Adipocyte (in vitro differentiated cells): ENCODE measurements at places on chromosomes 13 and 19.
A peak's percentile ranks its signal among the peaks of the same experiment; 100 is the strongest.

DNA sequence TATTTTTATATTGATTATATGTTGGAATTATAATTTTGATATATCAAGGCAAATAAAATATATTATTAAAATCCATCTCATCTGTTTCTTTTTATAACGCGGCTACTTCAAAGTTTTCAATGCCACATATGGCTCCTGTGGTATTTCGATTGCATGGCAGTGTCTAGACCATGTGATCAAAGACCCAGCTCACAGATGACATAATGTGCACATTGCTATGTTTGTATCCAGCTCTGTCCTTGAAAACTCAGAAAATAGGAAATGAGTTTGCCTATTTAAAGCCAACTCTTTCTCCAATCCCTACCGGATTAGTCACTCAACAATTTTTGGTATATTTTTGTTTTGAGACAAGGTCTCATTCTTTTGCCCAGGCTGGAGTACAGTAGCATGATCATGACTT lies 26.2 kb downstream of the TMTC4 start:
- DNase-seq, result no peak

GRCh38 chr13:32474999-32475792 lies 47.3 kb upstream of the N4BP2L1 start:
- DNase-seq, result no peak

DNA sequence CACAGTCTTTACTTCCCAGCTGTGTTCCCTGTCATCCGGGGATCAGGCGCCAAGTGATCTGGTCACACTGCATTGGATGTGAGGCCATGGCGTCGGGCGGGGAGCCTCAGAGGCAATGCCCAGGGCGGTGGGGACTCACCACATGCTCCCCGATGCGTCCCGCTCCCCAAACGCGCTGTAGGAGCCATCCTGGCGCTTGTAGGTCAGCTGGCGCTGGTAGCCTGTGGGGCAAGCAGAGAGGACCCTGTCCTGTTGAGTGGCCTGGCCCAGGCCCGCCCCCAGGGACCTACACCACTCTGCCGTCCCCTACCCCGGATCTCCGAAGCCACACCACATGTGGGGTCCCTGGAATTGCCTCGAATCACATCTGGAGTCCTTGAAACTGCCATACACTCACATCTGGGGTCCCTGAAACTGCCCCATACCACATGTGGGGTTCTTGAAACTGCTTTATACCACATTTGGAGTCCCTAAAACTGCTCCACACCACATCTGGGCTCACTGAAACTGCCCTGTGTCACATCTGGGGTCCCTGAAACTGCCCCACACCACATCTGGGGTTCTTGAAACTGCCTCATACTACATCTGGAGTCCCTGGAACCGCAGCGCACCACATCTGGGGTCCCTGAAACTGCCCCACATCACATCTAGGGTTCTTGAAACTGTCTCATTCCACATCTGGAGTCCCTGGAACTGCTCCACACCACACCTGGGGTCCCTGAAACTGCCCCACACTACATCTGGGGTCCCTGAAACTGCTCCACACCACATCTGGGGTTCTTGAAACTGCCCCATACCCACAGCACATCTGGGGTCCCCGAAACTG lies 33.2 kb downstream of the F2RL3 start:
- no peak for DNase-seq

- no peak for DNase-seq
Measured at GRCh38 chr19:43641333-43641732, 1.7 kb upstream of the CADM4 start.

DNA sequence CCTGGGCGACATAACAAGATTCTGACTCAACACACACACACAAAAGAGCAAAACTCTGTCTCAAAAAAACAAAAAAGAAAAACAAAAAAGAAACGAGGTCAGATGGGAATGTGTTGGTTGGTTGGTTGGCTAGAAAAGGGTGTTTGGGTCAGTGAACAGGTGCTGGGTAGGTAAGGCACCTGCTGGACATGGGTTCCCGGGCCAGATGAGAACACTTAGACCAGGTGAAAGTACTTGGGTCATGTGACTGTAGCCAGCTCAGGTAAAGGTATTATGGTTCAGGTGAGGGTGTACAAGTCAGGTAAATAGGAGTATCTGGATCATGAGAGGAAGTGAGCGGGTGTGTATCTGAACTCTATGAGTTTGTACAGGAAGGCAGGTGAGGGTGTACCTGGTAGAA lies 14.5 kb upstream of the ZNF414 start:
- no peak for DNase-seq

DNA sequence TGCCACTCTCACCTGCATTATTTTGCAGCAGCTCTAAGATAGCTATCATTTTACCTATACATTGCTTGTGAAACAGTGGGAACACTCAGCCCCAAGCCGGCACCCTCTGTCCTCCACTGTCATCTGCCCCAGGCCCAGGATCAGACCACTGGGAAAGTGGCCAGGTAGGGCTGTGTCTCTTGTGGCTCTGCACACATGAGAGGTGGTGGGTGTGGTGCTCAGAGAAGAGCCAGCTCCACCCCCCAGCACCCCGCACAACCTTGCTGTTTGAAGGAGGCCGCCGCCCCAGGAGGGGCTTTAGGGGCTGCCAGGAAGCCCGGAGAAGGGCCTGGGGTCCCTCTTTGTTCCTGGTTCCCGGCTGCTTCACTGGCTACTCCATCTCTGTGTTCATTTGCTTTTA lies 26.6 kb downstream of the PPP1R37 start:
- DNase-seq, result no peak

DNA sequence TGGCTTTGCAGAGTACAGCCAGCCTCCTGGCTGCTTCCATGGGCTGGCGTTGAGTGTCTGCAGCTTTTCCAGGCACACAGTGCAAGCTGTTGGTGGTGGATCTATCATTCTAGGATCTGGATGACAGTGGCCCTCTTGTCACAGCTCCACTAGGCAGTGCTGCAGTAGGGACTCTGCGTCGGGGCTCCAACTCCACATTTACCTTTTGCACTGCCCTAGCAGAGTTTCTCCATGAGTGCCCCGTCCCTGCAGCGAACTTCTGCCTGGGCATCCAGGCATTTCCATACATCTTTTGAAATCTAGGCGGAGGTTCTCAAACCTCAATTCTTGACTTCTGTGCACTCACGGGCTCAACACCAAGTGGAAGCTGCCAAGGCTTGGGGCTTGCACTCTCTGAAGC lies 1697.3 kb upstream of the MIR17HG start:
- DNase-seq, result no peak

DNA sequence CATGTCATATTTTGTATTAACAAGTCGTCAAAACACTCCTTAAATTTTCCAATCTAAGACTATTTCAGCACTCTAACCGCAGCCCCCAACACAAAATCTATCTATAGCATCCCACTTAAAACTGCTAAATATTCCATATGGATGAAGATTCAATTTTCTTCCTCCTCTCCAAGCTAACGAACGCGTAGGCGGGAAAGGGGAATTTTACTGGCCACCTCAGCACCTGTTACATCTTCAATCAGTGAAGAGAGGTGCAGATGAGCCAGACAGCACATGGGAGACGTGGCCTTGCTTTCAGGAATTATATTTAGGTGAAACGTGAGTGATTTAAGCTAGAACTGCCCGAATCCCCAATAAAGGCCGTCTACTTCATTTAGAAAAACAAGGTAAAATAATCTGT lies 1.1 kb downstream of the RBM26 start:
- peak; percentile 32 for DNase-seq
